IPS DF 6.9 (cell line): ENCODE measurements at places on chromosomes 12 and 14.
A peak's percentile ranks its signal among the peaks of the same experiment; 100 is the strongest.

DNA sequence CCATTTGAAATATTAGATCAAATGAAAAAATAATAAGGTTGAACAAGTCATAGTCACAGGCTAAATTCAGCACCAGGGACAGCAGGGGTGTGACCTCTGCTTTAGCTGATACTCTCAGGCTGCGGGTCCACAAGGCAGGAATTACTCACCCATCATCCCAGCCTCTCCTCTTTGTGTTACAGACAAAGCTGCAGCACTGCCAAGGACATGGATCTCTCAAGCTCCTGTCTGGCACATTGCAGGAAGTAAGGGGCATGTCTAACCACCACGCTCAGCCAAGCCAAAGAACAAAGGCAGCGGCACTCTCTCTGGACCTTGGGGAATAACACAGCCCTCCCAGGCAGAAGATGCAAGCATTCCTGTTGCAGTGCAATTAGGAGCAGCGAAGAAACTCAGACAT, 783.8 kb downstream of the VRK1 start:
- DNase-seq = no peak

DNA sequence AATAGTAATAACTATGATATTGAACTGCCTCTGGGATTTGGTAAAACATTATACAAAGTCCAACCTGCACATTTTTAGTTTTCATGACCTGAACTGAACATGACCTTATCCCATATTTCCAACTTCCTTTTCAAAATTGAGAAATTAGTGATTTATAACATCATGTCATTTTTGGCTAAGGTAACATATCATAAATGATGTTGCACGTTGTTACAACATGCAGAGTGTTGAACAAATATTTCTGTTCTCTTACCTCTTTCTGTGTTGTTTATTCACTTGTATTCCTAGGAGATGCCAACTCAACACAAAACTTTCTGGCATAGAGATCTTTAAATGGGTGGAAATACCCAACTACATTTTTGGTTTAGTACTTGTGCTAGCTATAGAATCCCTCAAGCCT, 496.0 kb downstream of the SLC6A15 start:
- DNase-seq = no peak

- DNase-seq = no peak
Measured at GRCh38 chr14:34119107-34119858, 168.4 kb upstream of the EGLN3 start.

DNA sequence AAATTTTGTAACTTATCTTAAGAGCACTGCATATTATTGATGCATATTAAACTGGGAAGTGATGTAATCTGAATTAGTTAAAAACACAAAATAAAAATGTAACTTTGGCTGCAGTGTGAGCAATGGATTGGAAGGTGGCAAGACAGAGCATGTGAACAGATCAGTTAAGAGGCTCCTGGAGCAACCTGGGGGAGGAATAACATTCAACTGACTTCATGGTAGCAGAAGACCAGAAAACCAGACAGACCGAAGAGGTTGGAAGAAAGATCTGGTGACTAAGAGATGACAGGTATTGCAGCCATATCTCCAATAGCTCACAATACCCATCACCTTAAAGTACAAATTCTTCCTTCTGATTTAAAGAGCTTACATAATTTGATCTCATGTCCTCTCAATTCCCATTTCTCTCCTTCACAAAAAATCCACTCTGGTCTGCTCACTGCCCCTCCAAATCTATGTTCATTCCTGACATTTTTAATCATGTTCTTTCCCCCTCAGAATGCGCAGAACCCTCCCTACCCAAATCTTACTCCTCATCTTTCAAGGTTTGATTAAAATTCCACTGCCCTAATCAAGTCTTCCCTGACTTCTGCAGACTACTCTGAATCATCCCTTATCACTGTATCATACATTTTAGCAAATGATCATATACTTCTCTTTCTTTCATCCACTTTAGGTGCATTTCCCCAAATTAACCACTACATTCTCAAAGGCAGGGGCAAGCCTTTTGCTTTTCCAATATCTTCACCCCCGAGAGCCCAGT, 51.5 kb downstream of the DUSP16 start:
- DNase-seq = no peak

DNA sequence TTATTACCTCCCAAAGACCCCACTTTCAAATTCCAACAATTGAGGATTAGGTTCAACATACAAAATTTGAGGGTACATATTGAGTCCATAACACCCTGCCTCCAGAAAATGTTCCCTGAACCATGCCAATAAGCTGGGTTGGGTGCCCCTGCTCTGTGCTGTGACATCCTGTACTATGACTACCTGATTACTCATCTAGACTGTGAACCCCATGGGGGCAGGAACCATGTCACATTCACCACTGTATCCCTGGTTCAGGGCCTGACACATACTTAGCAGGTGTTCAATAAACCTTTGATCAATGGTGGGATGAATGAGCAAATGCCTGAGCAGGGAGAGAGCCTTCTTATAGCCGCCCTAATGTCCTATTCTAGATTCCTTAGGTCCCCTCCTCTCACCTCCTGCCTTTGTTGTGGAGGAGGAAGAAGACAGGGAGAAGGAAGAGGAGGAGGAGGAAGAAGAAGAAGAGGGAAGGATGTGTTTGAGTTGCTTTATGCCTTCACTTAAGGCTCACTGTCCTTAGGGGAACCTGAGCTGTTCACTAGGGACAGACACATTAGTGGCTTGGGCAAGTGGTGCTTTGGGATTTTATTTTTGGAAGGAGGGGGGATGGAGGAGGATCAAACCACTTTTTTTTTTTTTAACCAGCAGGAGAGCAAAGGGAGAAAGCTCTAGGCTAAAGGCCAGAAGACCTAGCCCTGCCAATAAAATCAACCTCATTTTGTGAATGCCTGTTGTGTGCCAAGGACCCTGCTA, 21.3 kb downstream of the GPR68 start:
- no peak for DNase-seq

DNA sequence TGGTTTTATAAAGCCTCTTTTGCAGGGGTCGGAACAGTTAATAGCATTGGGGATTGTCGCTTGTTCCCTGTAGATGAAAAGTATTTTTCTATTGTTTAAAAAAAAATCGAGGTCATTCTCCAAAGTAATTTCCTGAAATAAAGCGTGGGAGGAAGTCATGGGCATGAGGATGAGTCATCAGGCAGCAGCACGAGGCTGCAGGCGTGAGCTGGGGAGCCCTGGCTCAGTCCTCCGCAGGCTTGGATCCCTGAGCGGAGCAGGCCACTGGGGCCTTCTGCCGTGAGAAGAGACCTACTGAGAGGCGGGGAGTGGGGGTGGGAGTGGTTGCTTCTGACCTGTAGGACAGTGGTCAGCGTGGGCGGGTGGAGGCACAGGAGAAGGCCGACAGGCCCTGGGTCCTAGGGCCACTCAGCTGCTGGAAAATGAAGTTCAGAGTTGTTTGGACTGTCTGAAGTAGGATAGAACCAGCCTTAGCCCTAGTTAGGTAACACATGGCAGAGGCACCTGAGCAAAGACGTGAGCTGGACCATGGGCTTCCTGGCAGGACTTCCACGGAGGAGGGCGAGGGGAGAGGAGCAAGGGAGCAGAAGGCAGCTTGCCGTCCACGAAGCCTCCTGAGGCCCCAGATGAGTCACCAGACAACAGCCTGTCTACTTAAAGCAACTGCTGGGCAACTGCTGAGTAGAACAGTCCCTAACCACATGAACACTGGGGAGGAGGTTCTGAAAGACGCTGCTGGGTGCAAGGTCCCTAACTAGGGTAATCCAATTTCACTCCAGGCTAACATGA, 21.1 kb upstream of the LGALS3 start:
- DNase-seq = no peak

- no peak for DNase-seq
Measured at GRCh38 chr14:99333841-99334635, 62.0 kb upstream of the BCL11B start.

DNA sequence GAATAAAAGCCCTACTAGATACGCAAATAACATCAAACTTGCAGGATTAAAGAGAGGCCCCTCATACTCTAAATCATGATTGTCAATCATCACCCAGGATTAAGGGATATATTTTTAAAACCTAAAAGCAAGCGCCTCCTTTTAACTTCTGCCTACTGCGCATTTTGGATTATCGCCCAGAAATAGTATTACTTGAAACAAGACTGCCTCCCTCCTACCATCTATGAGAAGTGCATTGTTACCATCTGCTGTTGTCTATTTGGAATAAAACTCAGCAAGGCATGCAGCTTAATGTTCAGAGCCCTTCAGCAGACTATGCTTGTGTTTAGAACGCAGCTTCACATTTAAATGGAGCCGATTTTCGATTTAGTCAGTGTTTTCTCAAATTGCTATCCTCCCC, 79.6 kb downstream of the EXOC5 start:
- DNase-seq = no peak

DNA sequence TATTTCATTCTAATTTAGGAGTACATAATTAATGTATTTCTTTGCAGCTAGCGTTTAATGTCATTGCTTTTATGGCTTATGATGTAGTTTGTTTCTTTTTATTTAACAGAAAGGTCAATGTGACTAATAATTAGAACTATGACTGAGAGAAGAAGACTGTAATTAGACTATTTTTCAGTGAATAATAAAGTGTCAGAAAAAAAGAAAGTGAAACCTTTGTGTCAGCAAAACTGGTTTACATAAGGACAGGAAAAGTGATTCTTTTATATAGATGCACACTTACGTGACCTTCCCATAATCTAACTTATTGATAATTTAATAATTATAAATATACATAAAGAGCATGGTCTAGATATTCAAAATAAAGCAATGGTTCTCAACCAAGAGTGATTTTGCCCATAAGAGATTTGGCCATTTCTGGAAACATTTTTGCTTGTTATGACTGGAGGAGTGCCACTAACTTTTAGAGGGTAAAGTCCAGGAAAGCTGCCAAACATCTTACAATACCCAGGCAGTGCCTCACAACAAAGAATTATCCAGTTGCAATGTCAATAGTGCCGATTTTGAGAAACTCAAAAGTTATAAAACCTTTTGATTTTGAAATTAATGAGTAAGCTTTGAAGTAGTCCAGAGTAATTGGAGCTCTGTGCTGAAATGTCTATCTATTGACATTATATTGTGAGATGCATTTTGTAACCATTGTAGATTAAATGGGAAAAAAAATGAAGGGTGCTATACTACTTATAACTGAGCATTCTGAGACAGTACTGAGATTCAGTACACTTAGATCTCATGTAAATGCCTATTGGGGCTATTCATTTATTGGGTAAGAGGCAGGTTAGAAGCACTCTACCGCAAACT, 227.1 kb downstream of the C12orf50 start:
- no peak for DNase-seq

GRCh38 chr12:90870971-90871725, 83.8 kb downstream of the CCER1 start:
- DNase-seq = no peak

DNA sequence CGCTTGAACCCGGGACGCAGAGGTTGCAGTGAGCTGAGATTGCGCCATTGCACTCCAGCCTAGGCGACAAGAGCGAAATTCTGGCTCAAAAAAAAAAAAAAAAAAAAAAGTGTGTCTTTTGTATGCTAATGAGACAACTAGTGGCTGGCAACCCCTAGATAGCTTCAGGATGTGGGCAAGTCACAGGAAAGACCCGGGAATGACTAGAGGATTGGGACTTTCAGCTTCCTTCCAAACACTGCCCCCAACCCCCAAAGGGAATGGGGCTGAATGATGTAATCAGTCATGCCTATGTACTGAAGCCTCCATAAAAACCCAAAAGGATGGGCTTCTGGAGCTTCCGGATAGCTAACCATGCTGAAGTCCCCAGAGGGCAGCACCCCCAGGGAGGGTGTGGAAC, 28.6 kb downstream of the USP44 start:
- no peak for DNase-seq

DNA sequence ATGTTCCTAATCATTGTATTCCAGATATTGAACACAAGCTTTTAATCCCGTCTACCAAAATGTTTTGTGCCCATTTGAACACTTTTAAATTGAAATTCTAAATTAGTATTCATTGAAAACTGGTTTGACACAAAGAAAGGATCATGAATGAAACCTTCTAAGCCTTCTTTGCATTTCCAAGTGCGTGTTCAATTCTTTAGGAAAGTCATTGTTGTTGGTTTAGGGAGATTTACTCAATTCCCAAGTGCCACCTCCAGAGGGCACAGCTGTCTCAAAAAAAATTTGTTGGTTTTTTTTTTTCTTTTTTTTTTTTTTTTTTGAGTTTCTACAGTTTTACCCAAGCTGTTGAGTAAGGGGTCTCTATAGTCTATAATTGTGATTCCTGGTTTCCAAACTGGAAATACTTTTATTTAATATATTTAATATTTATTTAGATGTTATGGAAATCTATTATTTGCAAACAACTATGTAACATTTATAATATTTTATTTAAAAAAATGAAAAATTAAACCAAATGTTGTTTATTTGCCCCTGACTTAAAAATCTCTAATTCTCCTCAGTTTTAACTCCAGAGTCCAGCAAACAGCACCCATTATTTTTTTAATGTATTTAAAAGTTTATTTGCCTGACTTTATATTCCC, 79.9 kb downstream of the NEDD1 start:
- DNase-seq = peak; percentile 16

DNA sequence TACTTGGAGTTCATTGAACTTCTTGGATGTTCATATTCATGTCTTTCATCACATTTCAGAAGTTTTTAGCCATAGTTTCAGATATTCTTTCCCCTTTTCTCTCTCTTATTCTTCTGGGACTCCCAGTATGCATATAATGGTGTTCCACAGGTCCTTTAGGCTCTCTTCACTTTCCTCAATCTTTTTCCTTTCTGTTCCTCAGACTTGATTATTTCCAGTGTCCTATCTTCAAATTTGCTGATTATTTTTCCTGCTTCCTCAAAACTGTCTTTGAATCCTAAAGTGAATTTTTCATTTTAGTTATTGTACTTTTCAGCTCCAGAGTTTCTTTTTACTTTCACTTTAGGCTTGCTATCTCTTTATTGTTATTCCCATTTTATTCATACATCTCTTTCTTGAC, 8.8 kb upstream of the ZFP36L1 start:
- no peak for DNase-seq

DNA sequence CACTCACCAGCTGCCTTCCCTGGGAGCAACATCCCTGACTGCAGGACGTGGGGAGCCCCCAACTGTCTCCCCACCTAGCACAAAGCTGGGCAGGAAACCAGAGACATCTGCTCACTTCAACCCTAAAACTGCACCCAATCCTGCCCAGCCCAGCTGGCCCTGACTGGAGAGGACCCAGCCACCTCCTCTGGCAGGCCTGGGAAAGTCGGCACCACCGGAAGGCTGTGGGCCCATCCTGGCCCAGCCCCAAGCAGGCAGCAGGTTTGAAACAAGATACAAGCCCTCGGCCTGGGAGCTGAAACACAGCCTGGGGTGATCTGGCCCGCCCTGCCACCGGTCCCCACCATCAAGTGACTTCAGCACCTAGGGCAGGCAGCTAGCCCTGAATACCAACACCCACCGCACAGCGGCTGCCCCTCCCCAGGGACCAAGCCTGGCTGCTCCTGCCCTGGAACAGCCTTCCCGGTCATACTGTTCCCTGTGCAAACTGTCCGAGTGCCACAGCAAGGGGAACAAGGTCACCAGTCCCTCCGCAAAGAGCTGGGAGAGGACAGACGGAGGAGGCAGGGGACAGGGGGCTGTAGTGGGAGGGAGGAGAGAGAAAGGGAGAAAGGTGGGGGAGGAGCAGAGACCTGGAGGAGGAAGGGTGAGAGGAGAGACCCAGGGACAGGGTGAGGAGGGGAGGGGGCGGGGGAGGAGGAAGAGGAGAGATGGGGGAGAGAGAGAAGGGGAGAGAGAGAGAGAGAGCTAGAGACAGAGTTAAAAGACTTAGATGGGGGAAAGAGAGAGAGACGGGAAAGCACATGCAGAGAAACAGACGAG, 115.7 kb downstream of the RFLNA start:
- DNase-seq = no peak
